ENCODE measurements at places on chromosomes 6 and 20.

GRCh38 chr6:111720931-111721496 lies 115.3 kb upstream of the TRAF3IP2 start:
- no peak for DNase-seq

- peak; percentile 2 for DNase-seq
Measured at GRCh38 chr6:150491131-150491810, 108.4 kb upstream of the PLEKHG1 start.

GRCh38 chr6:71721642-71722041 lies 164.7 kb upstream of the RIMS1 start:
- DNase-seq: no peak

- DNase-seq: no peak
Measured at GRCh38 chr6:102571236-102571908, 1177.9 kb downstream of the GRIK2 start.

DNA sequence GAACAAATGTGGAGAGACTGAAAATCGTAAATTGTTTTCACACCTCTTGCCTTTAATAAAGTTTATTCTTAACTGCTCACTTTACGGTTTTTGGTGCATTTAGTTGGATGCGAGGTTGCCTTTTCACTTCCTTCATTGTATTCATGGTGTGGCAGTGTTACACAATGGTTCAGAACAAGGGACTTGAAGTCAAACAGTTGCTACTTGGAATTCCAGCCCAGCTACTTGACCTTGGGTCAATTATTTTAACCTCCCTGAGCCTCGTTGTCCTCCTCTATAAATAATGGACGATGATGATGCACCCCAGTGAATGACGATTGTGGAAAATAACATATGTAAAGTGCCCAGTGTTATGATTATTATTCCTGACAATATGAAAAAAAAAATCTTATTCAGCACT lies 72.3 kb downstream of the CARMIL1 start:
- DNase-seq: no peak

GRCh38 chr6:110650755-110651154 lies 164.5 kb downstream of the CDK19 start:
- no peak for DNase-seq

- DNase-seq: peak; percentile 10
Measured at GRCh38 chr6:24822696-24823095, 24.0 kb upstream of the ARMH2 start.

DNA sequence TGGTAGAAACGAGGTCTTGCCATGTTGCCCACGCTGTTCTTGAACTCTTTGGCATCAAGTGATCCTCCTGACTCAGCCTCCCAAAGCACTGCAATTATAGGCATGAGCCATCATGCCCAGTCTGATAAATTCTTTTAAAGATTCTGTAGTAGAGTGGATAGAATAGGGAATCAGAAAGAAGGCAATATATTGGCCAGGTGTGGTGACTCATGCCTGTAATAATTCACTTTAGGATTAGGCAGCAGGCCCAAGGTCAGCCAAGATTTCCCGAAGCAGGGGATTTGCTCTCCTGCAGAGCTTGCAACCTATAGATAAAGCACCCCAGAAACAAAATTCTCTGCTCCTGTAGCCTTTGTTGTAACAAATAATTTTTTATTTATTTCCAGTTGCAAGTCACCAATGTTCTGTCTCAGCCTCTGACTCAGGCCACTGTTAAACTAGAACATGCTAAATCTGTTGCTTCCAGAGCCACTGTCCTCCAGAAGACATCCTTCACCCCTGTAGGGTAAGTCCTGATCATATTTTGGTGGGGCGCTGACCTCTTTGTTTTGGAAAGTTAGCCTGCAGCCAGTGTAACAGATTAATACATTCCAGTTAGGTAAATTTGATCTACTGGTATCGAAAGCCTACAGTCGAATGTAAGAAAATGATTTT lies 30.4 kb upstream of the MROH8 start:
- DNase-seq: no peak

DNA sequence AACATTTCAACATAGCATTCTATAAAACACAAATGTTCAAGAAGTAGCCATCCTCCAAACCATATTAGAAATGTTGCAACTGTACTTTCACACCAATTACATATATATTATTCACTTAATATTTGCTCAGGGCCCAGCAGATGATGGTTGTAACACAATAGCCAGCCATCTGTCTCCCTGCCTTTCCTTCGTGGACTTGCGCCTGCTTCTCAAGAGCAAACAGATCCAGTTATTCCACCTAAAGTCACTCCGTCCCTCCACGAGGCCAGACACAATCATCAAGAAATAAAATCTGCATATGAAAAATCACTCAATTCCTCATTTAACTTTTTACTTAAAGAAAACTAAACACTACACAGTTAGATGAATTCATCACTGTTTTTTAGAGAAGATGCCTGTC lies 160.4 kb downstream of the RALGAPA2 start:
- no peak for DNase-seq

GRCh38 chr6:352474-352873 lies 39.1 kb upstream of the IRF4 start:
- DNase-seq: no peak

- DNase-seq: no peak
Measured at GRCh38 chr20:19918965-19919329, 98.2 kb upstream of the NAA20 start.

DNA sequence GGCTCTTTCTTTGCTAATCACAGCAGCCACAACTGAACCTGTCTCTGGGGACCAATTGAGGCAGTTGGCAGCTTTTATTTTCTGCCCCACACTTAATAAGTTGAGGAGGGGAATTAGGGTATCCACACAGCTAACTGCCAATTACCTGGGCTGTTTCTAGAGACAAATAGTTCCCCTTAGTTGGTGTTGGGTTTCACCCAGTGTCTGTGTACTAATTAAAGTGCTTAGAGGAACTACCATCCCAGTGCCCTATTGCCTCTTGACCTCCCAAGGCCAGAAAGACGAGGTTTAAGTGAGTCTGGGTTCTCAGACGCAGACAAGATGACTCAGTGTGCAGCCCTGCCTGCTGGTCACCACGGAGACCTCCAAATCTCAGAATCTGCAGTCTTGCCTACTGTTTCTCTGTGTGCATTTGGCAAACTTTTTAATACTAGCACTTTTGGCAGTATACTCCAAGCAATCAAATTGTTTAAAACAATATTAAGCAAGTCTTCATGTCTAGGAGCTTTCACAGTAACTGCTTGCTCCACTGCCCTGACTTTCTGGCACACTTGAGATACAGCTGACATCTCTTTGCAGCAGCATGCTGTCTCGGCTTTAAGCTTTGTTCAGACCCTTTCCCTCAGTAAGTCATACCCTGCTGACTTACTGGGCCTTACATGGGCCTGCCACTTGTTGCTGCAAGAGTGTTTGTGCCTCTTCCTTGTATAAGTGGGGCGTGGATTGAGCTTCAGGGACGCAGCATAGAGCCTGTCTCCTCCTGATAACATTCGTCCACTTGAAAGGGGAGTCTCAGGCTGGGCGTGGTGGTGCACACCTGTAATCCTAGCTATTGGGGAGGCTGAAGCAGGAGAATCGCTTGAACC lies 31.9 kb downstream of the STK35 start:
- peak; percentile 67 for DNase-seq
